Peyer's patch (tissue), 4 donors: ENCODE measurements at places on chromosomes 13 and 19. TPM values are rescaled to one million over a fixed set of nuclear protein-coding genes. Genes with fewer than 3 reads are reported as not detected.

MARCHF2 gene
- total RNA-seq = 62.2 TPM

ZNF433 gene
- 1.7 TPM for total RNA-seq

GRCh38 chr13:67971291-67971690 is 741.2 kb upstream of the PCDH9 start:
- H3K4me3 ChIP-seq = no peak overlapping the region
- H3K36me3 ChIP-seq = no peaks in the 10 kb centered on the region
- no peak for DNase-seq
- no peaks in the 10 kb centered on the region for H3K4me1 ChIP-seq
- H3K27me3 ChIP-seq = no peaks in the 10 kb centered on the region
- no peak overlapping the region for H3K27ac ChIP-seq

SLC1A6 gene
- not detected for total RNA-seq

DNA sequence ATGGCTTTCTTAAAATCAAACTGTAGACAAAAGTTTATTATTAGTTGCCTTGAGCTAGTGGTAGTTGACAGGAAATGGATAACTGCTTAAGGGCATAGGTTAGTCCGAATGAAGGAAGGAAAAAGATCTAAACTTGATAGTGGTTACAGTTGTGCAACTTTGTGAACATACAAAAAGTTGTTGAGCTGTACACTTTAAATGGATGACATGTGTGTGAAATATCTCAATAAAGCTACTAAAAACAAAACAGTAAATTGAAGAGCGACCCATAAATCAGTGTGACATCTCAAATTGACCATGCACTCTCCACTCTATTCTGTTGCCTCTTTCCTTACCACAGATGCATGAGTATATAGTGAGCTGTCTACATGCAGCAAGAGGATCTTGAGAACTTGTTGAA is 1757.8 kb downstream of the PCDH9 start:
- no peak overlapping the region for H3K27ac ChIP-seq
- H3K4me3 ChIP-seq = no peak overlapping the region
- H3K36me3 ChIP-seq = no peaks in the 10 kb centered on the region
- H3K4me1 ChIP-seq = no peaks in the 10 kb centered on the region
- no peak for DNase-seq
- no peaks in the 10 kb centered on the region for H3K27me3 ChIP-seq

DNA sequence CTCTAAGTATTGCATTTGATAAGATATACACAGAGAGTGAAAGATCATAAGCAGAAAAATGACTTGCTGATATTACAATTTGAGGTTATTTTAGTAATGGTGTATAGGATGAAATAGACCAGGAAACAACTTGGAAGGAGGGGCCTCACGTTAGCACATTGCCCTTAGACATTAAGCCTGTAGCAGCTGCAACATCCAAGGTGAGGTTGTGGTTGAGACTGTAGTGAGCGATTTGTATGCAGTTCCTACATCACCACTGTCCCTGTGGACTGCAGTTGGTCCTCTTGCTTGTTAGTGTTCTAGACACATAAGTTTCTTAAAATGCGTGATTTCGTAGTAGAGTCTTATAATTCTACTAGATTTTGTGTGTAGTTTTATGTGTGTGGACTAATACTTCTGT is 311.3 kb downstream of the ATP8A2 start:
- no peaks in the 10 kb centered on the region for H3K27me3 ChIP-seq
- H3K27ac ChIP-seq = no peak overlapping the region
- no peaks in the 10 kb centered on the region for H3K36me3 ChIP-seq
- DNase-seq = no peak
- H3K4me1 ChIP-seq = no peaks in the 10 kb centered on the region

DNA sequence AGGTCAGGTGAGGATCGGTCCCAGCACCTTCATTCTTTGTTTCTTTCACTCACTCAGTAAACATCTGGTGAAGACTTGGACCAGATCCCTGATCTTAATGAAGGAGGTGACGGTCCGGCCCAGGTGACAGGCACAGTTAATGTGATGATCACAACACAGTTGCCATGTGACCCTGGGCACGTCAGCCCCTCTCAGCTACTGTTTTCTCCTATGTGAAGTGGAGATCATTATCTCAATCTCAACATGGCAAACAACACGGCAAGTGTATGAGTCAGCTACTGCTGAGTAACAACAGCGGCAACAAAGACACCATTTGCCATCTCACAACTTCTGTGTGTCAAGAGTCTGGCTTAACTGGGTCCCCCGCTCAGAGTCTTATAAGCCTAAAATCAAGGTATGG is 74.6 kb downstream of the GNG7 start:
- no peak overlapping the region for H3K4me3 ChIP-seq
- peaks cover 5% of the 10 kb centered on the region for H3K4me1 ChIP-seq
- no peaks in the 10 kb centered on the region for H3K27me3 ChIP-seq

GRCh38 chr19:13493516-13494310 is 12.6 kb downstream of the CACNA1A start:
- H3K27me3 ChIP-seq = no peaks in the 10 kb centered on the region
- DNase-seq = no peak
- no peak overlapping the region for H3K4me3 ChIP-seq
- no peaks in the 10 kb centered on the region for H3K4me1 ChIP-seq
- H3K36me3 ChIP-seq = no peaks in the 10 kb centered on the region
- no peak overlapping the region for H3K27ac ChIP-seq

CTXN1 gene
- total RNA-seq = not detected

GRCh38 chr19:39084732-39085080 is 538 bp downstream of the ACP7 start:
- H3K4me1 ChIP-seq = no peaks in the 10 kb centered on the region
- no peaks in the 10 kb centered on the region for H3K36me3 ChIP-seq
- DNase-seq = no peak

- no peak overlapping the region for H3K4me3 ChIP-seq
- H3K4me1 ChIP-seq = no peaks in the 10 kb centered on the region
- no peak overlapping the region for H3K27ac ChIP-seq
- DNase-seq = no peak
- H3K36me3 ChIP-seq = peaks cover 96% of the 10 kb centered on the region
Measured at GRCh38 chr19:17170538-17171297, 44.4 kb upstream of the USE1 start.

DNA sequence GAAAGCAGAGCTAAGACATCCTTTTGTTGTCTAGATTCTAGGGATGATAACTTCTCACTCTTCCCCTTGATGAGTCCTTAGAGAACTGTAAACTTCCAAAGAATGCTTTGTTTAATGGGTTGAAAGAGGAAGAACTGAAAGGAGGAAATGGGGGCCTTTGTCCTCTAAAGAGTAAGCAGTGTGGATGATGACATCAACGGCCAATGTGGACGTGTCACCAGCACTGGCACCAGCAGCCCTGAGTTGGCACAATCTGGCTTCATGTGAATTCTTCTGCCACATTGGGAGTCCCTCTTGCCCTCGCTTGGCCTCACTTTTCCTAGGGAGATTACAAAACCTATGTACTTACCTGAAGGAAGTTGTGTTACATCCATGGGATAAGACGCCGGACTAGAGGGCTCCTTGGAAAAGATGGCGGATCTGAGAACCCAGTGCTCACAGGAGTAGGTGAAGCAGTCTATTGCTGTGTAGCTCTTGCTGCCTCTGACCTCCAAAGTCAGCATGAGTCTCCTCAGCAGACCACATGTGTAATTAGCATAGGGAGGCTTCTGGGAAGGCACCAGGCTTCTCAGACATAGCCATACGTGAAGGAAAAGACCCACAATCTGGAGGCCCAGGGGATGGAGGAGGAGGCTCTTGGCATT is 62.8 kb downstream of the RGCC start:
- H3K4me1 ChIP-seq = no peaks in the 10 kb centered on the region
- peak; percentile 35 for DNase-seq
- H3K27me3 ChIP-seq = no peaks in the 10 kb centered on the region
- no peak overlapping the region for H3K27ac ChIP-seq
- H3K36me3 ChIP-seq = no peaks in the 10 kb centered on the region
- H3K4me3 ChIP-seq = no peak overlapping the region

GRCh38 chr13:21696865-21697448 is 26.1 kb downstream of the FGF9 start:
- no peaks in the 10 kb centered on the region for H3K27me3 ChIP-seq
- no peak overlapping the region for H3K27ac ChIP-seq
- no peaks in the 10 kb centered on the region for H3K36me3 ChIP-seq
- no peak overlapping the region for H3K4me3 ChIP-seq

GRCh38 chr13:45209229-45209628 is 8.4 kb upstream of the KCTD4 start:
- H3K27ac ChIP-seq = no peak overlapping the region
- no peak for DNase-seq
- H3K4me3 ChIP-seq = no peak overlapping the region
- no peaks in the 10 kb centered on the region for H3K36me3 ChIP-seq

MYPOP gene
- total RNA-seq = 4.1 TPM

DNA sequence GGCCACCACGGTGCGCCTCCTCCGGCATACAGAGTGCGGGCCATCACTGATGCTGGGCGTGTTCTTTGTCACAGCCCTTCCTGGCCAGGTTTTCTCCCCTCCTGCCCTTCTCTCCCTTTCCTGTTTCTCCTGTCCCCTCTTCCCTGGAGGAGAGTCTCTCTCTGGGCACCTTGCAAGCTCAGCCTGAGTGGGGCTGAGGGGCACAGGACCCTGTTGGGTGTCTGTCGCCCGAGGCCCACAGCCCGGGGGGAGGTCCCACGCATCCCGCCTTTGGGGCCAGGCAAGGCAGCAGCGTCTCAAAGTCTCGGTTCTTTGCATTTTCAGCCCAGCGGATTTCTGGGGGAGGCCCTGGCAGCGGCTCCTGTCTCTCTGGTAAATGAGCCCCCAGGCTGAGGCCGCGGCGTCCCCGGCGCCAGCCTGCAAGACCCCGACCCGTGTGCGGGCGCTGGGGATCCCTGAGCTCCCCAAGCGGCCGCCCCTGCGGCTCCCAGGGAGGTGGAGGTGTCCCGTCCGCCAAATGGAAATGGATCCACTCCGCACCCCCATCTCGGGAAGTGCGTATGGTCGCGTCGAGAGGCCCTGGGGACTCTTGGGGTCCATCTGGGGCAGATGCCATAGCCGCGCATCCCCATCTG is 47.2 kb downstream of the COMP start:
- no peaks in the 10 kb centered on the region for H3K27me3 ChIP-seq
- H3K36me3 ChIP-seq = no peaks in the 10 kb centered on the region
- DNase-seq = no peak
- no peak overlapping the region for H3K4me3 ChIP-seq
- no peak overlapping the region for H3K27ac ChIP-seq
- no peaks in the 10 kb centered on the region for H3K4me1 ChIP-seq

DNA sequence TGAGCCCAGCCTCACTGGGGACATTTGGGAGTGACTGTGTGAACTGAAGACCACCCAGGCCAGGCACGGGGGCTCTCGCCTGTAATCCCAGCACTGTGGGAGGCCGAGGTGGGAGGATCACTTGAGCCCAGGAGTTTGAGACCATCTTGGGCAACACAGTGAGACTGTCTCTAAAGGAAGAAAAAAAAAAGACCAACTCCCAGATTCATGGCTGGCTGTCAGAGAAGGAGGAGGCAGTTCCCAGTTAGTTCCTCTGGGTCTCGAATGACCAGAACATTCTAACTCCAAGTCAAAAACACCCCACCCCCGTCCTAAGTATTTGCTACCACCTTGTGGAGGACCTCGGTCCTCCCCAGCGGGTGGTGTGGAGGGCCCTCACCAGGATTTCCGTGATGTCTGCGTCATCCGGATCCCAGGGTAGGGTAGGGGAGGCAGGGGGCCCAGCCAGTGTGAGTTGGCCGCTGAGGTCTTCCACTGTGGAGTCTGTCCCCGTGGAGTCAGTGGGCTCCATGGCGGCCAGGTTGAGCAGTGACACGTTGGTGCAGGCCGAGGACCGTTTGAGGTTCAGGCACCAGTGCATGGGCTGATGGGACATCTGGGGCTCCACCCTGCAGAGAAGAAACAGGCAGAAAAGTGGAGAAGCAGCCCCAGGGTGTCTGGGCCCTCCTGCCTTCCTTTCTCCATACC is 1.3 kb downstream of the TSKS start:
- no peaks in the 10 kb centered on the region for H3K4me1 ChIP-seq
- no peaks in the 10 kb centered on the region for H3K36me3 ChIP-seq
- no peak overlapping the region for H3K27ac ChIP-seq

DNA sequence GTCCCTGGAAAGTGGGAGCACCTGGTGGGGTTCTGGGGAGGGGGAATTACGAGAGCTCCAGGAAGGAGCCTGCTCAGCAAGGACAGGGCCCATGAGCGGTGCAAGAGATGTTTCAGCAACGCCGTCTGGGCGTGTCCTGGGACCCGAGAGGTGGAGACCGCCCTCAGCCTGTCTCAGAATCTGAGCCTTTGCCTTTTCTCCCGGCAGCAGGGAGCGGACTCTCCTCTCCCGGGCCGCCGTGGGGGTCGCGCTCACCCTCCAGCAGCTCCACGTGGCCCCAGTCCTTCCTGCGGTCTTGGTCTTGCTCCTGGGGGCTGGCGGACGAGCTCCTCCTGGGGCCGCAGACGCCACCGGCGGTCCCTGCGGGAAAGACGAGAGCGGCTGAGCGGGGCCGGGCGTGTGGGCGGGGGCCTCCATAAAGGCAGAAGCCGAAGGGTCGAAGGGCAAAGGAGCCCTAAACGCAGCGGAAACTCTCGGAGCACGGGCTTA is 714 bp downstream of the POLRMT start:
- peak overlapping the region; percentile 84 for H3K27ac ChIP-seq
- no peaks in the 10 kb centered on the region for H3K27me3 ChIP-seq
- no peaks in the 10 kb centered on the region for H3K36me3 ChIP-seq
- peak; percentile 81 for DNase-seq

GRCh38 chr19:38661136-38661535 is 13.7 kb downstream of the ACTN4 start:
- H3K4me1 ChIP-seq = peaks cover 16% of the 10 kb centered on the region
- no peak overlapping the region for H3K4me3 ChIP-seq
- no peak for DNase-seq
- H3K27ac ChIP-seq = peak overlapping the region; percentile 61

ADGRE3 gene
- not detected for total RNA-seq

DNA sequence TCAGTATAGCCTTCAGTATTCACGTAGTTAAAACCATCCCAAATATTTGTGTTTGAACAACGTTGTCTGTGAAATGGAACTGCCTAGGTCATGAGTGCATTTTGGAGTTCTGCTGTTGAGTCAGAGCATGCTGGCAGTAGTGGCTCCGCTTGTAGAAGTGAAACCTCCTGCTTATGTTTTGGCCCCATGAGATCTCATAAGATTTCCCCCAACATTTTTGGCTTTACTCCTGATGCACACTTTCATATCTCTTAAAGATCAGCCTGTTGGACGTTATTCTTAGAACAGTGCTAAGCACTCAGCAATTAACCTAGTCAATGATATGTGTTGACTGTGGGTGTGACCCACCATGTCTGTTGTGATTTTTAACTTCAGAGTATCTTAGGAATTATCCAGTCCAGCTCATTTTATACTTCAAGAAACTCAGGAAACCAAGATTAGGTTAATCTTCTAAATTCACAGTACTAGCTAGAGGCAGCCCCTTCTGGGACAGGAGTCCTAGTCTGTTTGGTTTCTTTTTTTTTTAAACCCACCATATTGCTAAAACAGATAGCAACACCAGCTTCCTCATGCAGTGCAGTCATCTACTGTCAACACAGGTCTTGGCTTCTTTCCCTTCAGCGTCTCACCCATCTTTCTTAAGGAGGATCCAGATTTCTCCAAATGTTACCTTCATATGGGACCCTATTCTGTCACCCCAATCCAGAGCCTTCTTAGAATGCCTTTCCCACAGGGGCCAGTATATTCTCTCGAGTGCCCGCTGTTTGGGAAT is 26.2 kb downstream of the RAP2A start:
- no peaks in the 10 kb centered on the region for H3K27me3 ChIP-seq
- peaks cover 4% of the 10 kb centered on the region for H3K4me1 ChIP-seq
- no peak overlapping the region for H3K27ac ChIP-seq
- no peak for DNase-seq

LGALS7 gene
- total RNA-seq = not detected
